RWPE1 (cell line): ENCODE measurements at places on chromosomes 16 and 17.

GRCh38 chr16:80468029-80468428 lies 72.8 kb upstream of the DYNLRB2 start:
- no peak for DNase-seq

DNA sequence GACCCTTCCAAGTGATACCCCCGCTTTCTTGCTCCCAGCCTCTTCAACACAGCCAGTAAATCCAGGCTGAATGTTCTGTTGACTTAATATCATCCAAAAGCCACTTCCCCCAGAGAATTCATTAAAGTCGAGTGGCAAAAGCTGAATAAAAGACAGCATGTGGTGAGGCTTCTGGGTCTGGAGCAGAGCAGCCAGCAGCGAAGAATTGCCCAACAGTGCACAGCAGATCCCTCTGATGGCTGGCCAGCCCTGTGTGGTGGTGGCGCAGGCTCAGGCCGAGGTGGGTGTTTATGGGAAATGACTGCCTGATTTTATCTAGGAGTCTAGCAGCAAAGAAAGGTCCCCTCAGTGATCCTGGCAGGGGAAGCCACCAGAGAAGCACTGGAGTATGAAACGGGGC lies 30.3 kb upstream of the RCVRN start:
- DNase-seq, result no peak

DNA sequence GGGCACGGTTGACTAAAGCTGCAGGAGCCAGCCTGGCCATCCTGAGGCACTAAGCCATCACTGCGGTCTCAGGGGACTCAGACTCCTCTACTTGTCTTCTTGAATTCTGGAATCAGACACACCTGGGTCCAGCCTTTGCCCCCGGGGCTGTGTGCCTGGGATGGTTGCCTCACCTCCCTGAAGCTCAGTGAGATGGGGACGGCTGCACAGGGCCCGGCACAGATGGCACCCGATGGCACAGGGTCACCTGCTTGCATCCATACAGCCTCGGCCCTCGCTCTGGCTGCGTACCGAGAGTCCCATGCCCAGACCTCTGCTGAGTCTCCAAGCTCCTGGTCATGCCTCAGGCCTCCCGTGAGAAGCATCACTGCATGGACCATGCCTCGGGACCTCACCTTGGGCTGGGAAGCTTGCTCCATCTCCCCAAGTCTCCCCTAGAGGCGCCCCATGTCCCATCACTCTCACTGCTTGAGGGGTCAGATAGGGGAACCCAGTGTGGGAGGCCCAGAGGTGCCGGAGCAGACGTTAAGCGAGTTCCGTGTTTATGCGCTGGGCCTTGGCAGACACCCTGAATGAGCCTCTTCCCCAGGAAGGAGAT lies 316.3 kb downstream of the SEC14L1 start:
- DNase-seq, result no peak

GRCh38 chr17:37643118-37643766 lies at the start of gene DDX52:
TSS of gene DDX52 (minus strand) at chr17:37643446. CDS start at chr17:37643420, 26 bp downstream.
- peak; percentile 97 for DNase-seq

- no peak for DNase-seq
Observed at GRCh38 chr17:7676533-7676932, 10.8 kb downstream of the TP53 start.

GRCh38 chr17:75011401-75012095 lies 922 bp upstream of the MRPL58 start:
- no peak for DNase-seq

DNA sequence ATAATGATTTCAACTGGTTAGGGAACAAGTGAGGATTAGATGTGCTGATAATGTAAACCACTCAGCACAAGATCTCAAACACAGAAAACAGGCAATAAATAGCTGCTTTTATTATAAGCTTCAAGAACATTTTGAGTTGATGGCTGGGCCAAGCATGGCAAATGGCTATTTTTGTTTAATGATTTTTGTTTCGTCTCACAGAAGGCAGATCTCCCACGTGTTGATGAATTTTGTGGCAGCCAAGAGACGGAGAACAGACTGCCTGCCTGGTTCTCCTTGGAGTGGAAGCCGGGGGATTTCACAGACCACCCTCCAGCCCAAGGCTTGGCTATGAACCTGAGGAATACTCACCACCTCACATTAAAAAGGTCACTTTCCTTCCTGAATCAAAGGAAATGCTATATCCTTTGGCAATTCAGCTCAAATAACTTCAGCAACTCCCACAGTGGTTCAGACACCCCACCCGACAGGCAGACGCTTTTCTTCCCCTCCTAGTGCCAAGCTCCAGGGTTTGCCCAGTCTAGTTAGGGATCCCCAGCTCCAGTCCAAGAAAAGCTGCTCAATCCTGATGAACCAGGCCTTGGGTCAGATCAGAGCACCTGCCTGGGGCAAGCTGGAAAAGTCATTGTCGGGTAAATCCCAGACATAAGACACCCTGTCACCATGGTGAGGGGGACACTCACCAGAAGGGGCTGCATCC lies 593.5 kb downstream of the TOX3 start:
- no peak for DNase-seq

- DNase-seq, result no peak
Observed at GRCh38 chr16:88345721-88346560, 36.8 kb upstream of the ZNF469 start.
